ENCODE measurements at places on chromosomes 6 and 20. TPM values are rescaled to one million over a fixed set of nuclear protein-coding genes. Genes with fewer than 3 reads are reported as not detected.

GRCh38 chr6:97449444-97449966 is 166.5 kb upstream of the MMS22L start:
- no peak for DNase-seq

DNA sequence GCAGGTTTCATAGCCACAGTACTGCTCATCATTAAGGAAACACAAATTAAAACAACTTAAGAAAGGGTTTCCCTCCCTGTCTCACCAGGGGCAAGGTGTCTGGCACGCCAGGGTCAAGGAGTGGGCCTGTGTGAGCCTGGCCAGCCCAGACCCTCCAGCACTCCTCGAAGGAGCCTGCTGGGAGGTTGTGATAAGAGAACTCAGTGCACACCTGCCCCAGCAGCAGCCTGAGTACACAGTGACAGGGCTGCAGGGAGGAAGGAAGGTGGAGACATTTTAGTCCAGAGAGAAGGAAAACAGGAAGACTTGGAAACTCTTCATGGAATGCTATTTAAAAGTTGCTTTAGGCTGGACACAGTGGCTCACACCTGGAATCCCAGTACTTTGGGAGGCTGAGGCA is 14.1 kb downstream of the NINL start:
- no peak for DNase-seq

DNA sequence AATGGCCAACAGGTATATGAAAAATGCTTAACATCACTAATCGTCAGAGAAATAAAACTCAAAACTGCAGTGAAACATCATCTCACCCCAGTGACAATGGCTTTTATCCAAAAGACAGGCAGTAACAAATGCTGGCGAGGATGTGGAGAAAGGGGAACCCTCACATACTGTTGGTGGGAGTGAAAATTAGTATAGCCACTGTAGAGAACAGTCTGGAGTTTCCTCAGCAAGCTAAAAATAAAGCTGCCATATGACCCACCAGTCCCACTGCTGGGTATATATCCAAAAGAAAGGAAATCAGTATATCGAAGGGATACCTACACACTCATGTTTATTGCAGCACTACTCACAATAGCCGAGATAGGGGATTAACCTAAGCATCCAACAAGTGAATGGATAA is 23.4 kb upstream of the INSM1 start:
- no peak for DNase-seq

GRCh38 chr6:139600919-139601475 is 226.5 kb upstream of the CITED2 start:
- no peak for DNase-seq

DNA sequence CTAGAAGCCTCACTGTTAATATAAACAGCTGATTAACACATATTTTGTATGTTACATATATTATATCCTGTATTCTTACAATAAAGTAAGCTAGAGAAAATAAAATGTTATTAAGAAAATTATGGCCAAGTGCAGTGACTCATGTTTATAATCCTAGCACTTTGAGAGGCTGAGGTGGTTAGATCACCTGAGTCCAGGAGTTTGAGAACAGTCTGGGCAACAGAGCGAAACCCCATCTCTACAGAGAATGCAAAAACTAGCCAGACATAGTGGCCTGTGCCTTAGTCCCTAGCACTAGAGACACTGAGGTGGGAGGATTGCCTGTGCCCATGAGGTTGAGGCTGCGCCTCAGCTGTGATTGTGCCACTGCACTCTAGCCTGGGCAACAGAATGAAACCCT is 81.9 kb downstream of the NCOA3 start:
- DNase-seq, result no peak

GRCh38 chr6:149419696-149420404 is 19.8 kb downstream of the SUMO4 start:
- DNase-seq, result no peak

The PRDM13 gene
- not detected for total RNA-seq

The B3GALT4 gene
- 17.3 TPM for total RNA-seq

- no peak for DNase-seq
Observed at GRCh38 chr6:137357263-137357947, 136.8 kb downstream of the OLIG3 start.

DNA sequence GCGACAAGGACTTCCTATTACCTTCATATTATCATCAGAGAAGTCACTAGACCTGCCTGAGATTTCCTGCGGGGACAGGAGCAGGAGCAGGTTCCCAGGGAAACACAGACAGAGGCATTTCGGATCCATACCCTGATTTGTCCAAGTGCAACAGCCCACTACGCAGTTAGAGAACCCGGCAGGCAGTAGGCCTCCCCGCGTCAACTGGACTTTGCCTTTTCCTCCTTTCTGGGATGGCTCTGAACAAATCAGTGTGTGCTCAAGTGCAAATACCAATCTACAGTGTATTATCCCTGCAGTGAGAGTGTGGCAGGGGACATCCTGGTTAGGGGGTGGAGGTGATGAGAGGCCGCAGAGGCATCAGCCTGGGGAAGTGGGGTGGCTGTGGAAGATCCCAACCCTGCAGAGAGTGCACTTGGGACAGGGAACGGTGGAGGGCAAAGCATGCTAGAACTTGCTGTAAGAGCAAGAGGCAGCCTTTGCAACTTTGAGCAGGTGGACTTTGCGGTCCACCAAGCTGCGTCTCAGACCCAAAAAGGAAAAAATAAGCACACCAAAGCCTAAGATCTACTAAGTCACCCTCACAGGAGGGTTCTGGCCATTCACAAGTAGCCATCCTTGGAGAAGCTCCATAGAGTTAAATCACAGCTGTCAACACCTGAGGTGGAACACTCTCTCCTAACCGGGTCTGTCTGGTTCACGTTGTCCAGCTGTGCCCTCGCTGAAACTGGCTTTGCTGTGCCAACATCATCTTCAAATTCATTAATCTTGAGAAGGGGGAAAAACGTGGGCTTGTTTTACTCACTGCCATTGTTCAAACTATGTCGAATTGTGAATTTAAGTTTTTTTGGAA is 159.1 kb downstream of the ZDHHC14 start:
- DNase-seq, result no peak

DNA sequence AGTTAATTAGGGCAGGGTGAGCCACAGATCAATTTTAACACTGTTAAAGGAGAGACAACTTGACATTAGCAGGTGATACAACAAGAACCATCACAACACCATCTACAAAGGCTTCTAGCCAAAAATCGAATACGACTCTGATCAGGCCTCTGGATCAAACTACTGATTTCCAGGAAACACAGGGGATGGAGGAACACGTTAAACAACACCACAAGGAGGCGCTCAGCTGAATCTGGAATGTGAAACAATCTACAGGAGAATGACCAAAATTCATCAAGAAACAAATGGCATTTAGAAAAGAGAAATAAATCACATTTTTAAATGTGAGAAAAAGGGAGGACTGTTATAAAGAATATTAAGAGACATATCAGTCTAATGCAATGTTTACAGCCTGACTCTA is 13.5 kb upstream of the MAFB start:
- DNase-seq, result no peak

The PAX1 gene
- 0.19 TPM for total RNA-seq

The FOXQ1 gene
- 8.1 TPM for total RNA-seq
